ENCODE measurements at places on chromosomes 7 and 10.
A peak's percentile ranks its signal among the peaks of the same experiment; 100 is the strongest.

- peak; percentile 38 for DNase-seq
These were observed 92.5 kb downstream of the SORCS1 start for GRCh38 chr10:107072028-107072427.

DNA sequence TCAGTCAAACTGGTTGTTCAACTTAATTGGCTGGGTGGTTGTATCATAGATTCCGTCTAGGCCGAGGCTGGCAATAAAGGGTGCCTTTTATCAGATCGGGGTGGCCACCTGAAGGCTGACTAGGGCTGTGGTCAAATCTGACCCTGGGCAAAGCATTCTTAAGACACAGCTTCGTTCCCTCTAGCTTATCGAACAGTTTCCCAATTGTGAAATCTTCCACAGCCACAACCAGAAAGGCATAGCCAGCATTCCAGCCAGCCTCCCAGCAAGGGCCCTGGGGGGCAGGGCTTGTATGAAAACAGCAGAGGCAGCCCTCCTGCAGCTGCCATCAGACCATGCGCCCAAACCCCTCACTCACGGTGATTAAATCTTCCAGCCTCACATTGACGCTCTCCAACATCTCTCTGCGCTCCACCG, 42.5 kb upstream of the TMEM213 start:
- no peak for DNase-seq

GRCh38 chr7:78769481-78770101, 683.9 kb downstream of the MAGI2 start:
- peak; percentile 46 for DNase-seq

GRCh38 chr7:2629746-2630681, 1.8 kb upstream of the TTYH3 start:
- no peak for DNase-seq

- DNase-seq = no peak
These were observed 227.8 kb upstream of the BMPER start for GRCh38 chr7:33677556-33677955.

DNA sequence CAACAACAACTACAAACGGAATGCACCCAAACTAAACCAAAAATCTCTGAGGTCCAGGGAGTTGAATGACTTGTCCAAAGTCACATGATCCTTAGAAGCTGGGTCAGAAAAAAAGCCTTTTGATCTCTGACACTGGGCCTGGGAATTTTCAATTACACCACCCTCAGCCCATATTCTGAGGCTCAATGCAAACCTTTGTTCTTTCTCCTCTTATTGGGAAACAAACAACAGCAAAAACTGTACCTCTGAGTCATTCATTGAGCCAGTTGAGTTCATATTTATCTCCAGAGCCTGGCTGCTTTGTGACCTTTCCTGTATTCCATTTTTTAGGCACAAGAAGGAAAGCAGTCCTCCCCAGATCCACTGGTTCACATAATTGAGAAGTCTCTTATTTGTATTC, 51.2 kb upstream of the SORCS1 start:
- no peak for DNase-seq

DNA sequence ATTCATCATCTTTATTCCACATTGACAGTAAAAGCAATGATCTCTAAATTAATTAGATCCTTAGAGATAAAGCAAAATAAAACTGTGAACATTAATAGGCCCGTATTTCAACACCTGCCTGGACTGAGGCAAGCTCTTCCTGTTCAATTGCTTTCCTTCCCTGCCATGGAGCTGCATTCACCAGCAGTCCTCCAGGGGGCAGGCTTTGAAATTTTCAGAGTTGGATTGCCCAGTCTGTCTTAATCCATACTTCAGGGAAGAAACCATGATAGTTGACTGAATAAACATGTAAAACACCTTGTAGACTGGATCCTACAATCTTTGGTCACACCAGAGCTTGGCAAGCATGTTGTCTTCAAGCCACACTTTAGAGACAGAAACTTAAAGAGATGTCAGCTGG, 936.6 kb downstream of the NRG3 start:
- DNase-seq = no peak

- no peak for DNase-seq
These were observed 55.7 kb downstream of the ST7 start for GRCh38 chr7:117008886-117009531.

DNA sequence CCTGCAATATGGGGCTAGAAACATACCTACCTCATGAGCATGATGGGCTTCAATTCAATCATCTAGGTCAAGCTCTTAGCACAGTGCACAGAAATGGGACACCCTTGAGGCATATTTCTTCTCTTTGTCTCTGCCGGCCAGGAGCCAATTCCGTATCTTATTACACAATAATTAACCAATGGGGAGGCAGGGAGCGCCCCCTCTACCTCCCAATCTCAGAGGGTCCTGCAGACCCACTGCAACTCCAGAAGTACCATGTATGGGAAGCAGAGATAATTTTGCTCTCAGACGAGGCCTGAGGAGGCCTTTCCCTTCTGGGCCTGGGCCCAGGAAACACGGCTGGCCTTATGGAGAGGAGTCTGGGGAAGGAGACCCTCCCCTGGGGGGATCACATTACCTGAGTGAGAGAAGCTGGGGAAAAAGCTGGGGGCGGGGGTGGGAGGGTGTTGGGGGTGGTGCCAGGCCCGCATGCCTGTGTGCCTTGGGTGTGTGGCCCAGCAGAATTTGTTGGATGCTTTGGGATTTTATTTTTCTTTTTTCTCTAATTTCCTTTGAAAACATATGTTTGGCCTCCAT, 155.5 kb downstream of the UBE2H start:
- DNase-seq = no peak

DNA sequence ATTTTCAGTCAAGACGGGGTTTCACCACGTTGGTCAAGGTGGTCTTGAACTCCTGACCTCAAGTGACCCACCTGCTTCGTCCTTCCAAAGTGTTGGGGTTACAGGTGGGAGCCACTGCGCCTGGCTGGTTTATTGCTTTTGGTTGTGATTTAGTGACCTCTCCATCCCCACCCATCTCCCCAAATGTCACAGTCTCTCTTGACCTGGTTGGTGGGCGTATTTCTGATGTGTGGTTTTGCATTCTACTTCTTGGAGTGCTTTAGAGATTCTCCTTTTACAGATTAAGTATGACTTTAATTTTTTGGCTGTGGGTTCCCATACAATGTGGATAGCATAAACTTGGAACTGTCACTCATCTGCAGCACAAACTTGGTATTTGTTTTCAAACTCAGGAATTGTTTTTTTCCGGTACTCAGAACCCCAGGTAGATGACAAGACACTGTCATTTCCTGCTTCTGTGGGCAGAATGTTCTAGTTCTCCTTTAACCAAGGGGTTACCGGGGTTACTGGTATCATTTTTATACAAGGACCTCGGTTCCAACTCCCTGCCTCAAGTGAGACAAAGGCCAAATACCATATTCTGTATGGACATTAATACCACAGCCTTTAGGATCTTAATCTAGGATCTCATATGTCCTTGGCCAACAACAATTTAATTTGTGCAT, 50.5 kb downstream of the MRC1 start:
- DNase-seq = no peak

DNA sequence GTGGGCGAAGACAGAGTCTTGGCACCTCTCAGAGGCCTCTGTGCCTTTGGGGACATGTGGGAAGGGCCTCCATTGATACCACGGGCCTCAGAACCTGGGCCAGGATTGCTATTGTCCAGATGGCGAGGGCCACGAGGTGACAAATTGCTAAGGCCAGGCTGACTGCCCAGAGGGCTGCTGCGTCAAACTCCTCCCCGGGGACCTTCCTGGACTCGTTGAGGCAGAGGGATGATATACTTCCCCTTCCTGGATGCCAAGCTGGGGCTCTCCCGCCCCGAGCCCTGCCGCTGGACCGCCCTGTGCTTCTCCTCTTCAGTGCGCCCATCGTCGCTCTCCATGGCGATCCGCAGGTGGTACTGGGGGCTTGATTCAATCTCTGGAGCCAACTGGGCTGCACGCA, 58.9 kb downstream of the LRRC72 start:
- no peak for DNase-seq

GRCh38 chr7:101824440-101824839, 7.0 kb downstream of the CUX1 start:
- no peak for DNase-seq

DNA sequence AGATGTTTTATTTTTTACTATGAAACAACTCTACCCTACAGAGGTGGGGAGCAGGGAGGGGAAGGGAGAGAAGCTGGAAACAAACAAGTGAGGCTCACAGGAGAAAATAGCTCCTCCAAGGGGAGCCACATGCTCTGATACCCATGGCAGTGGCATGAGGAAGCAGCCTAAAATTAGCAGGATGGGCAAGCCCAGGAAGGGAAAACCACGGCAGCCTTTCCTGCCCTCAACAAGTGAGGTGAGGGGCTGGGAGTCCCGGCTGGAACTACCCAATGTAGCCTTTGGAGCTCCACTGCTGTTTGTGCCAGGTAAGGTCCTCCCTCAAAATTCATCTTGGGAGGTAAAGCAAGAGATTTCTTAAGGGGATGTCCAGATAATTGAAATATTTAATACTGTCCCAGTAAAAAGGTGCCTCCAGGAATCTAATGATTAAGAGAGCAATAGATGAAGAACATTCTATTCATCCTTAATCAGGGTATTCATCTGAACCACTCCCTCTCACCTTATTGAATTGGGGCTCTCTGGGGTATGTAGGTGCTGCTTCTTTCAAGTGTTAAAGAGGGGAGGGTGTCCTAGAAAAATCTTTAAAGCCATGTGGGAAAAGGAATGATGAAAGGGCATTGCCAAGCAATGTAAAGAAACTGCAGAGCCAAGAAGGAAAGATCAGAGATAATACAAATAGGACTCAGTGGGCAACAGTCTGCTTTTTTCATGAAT, 12.8 kb upstream of the HERC4 start:
- no peak for DNase-seq

DNA sequence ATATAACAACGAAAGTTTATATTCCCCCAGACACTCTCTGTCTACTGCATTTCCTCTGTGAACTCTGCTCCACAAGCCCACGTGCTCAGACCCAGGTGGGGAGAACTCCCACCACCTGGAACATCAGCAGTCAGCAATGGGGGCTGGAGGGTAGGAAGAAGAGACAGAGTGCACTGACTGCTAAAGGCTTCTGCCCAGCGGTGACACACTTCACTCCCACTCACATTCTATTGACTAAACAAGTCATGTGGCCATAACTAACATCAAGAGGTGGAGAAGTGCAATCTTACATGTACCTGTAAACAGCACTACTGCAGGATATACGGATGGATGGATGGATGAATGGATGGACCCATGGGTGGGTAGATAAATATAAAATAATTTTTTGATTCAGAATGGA, 122.2 kb downstream of the MPP7 start:
- no peak for DNase-seq

DNA sequence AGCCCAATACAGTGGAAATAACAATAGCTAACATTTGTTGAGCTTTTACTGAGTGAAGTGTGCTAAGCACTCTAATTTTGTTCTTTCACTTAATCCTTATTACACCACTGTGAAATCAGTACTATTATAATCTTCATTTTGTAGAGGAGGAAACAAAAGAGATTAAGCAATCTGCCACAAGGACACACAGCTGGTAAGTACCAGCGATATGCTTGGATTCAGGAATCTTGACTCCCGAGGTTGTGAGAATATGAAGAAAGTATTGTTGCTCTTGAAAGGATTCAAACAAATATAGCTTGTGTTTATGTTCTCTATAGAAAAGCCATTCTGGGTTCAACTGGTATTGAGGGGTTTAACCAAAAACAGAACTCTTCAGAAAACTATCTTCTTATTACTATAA, 93.7 kb upstream of the HECTD2 start:
- DNase-seq = no peak

DNA sequence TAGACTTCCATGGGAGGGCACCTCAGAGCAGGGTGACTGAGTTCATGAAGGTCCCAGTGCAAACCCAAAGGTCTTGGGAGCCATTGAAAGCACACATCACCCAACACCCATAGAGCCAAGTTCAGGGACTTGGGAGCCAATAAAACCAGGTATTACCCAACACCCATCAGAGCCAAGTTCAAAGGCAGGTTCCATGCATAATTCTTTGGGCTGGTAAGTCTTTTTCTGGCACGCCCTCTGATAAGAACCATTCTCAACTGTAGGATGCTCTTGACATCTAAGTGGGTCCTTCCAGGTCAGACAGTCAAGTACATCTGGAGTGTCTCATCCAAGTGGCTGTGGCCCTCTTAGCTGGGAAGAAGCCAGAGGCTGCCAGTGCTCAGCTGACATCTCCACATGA, 63.2 kb downstream of the EBF3 start:
- DNase-seq = no peak

DNA sequence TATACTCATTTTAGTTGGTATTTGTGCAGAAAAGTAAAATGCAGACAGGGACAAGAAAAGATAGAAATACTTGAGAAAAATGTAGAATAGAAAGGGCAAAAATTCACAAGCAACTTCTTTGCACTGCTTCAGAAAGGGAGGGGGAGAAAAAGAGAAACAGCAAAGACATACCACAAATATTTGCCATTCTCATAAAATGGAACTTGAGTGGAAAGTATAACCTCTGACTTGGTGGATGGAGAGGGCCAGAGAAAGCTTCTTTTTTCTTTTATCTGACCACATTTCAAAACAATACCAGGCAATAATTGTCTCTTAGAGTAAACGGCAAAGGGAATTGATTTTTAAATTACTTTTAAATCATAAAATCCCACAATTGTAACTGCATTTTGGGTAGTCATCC, 35.8 kb upstream of the TRUB1 start:
- DNase-seq = no peak

- no peak for DNase-seq
These were observed 59.9 kb downstream of the MKX start for GRCh38 chr10:27685681-27686080.

DNA sequence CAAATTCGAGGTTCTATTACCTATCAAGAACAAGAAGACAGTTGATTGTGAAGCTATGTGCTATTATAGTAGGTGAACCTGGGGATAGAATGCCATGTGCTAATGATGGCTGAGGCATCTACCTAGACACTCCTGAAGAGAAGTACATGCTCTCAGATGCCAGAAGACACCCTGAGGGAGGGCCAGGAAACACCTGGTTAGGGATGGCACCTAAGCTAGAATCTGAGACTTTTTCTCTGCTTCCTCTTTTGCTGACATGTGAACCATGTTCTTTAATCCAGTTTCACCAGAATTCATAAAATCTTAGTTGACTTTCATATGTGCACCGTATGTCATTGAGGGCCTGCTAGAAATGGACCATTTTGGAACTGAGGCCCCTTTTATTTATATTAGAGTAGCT, 242.8 kb downstream of the GPR158 start:
- no peak for DNase-seq

- no peak for DNase-seq
These were observed 350.4 kb upstream of the ETV1 start for GRCh38 chr7:14339861-14340260.

GRCh38 chr7:102260856-102261255, 25.8 kb upstream of the SH2B2 start:
- DNase-seq = peak; percentile 67

Data from head of caudate nucleus (tissue), 42 donors.